ENCODE measurements at places on chromosomes 12 and 14.

GRCh38 chr14:88856786-88857366 is 32.4 kb downstream of the TTC8 start:
- DNase-seq: no peak

- no peak for DNase-seq
These were observed 136.6 kb upstream of the NEDD1 start for GRCh38 chr12:96770219-96771102.

GRCh38 chr12:53045696-53046045 is 4.2 kb upstream of the TNS2 start:
- no peak for DNase-seq

- DNase-seq: no peak
These were observed 9.9 kb downstream of the SOCS2 start for GRCh38 chr12:93582351-93582750.

Data from stimulated activated CD8-positive, alpha-beta memory T cell treated with anti-CD3 and anti-CD28 coated beads, Interleukin-4, amount 100 ng/mL, for 48 hours (primary cell).